ENCODE measurements at places on chromosomes 3 and 15.

DNA sequence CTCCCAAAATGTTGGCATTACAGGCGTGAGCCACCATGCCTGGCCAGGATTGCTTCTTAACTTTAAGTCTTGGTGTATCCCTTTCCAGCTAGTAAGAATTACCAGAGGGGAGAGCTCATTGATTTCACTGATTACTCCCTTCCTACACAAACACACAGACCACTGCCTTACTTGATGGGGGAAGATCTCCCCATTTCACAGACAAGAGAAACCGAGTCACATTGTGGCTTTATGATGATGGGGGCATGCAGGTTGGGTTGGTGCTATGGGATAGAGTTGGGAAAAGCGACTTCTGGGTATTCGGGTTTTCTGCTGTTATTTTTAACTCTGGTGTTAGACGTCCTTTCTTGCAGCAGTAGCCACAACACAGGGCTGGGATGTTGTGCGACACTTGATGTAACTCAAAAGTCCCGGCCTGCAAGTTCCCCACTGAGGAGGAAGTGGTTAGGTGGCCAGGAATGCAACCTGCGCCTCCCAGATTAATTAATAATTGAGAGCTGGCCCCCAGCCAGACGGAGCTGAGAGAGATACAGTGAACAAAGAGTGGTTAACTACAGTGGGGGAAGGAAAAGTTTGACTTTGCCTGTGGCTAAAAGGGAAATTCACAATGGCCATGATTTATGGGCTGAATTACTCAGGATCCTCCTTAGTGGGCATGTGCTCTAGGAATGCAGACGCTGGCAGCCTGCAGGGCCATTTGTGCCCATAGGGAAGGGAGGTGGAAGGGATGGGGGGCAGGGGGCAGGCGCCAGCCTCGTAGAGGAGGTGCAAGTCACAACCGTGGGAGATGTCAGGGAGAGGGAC lies 63.6 kb downstream of the SMAD6 start:
- DNase-seq = peak; percentile 68

- peak; percentile 47 for DNase-seq
These were observed 29.5 kb downstream of the CORO2B start for GRCh38 chr15:68608206-68608843.

DNA sequence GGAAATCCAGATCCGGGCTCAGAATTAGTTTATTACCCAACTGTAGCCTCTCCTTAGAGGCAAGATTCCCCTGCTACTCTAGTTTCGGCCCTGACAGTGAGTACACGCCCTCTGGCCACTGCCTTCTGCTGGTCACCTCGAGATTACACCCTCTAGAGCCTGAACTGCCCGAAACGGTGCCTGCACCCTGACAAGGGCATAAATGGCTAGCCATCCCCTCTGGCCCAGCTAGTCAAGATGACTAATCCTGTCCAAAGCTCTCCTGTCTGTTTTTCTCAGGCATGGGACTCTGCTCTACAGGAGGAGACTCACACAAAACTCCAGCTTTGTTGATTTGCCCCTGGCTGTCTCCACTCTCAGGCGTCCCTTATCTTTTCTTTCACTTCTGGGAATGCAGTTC lies 150.5 kb upstream of the UBE2E2 start:
- DNase-seq = peak; percentile 18

- peak; percentile 57 for DNase-seq
These were observed 130.9 kb downstream of the PGPEP1L start for GRCh38 chr15:98876451-98877369.

DNA sequence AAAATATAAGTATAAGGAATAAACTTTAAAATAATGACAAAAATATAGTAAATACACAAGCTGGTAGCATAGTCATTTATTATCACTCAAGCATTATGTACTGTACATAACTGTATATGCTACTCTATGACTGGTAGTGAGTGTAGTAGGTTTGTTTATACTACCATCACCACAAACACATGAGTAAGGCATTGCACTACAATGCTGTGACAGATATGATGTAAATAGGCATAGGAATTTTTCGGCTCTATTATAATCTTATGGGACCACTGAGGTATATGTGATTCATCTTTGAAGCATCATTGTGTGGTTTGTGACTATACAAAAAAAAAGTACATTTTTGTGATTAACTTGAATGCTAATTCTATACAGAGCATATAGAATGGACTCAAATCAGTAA lies 35.3 kb upstream of the FBN1 start:
- peak; percentile 94 for DNase-seq

DNA sequence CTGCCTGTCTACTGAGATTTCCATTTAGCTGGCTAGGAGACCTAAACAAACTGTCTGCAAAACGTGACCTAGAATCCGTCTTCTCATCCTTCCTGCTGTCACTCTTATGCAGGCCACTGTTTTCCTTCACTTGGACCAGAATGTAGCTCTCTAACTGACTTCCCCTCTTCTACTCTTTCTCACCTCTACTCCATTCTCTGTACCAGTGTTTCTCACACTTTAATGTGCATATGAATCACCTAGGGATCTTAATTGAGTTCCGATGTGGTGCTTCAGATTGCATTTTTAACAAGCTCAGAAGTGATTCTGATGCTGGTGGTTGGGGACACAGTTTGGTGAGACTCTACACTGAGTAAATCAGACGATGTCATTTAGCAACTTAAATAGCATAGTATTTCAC lies 1.6 kb upstream of the GBE1 start:
- no peak for DNase-seq

- DNase-seq = peak; percentile 12
These were observed 799 bp downstream of the VPS33B start for GRCh38 chr15:91021516-91022074.

DNA sequence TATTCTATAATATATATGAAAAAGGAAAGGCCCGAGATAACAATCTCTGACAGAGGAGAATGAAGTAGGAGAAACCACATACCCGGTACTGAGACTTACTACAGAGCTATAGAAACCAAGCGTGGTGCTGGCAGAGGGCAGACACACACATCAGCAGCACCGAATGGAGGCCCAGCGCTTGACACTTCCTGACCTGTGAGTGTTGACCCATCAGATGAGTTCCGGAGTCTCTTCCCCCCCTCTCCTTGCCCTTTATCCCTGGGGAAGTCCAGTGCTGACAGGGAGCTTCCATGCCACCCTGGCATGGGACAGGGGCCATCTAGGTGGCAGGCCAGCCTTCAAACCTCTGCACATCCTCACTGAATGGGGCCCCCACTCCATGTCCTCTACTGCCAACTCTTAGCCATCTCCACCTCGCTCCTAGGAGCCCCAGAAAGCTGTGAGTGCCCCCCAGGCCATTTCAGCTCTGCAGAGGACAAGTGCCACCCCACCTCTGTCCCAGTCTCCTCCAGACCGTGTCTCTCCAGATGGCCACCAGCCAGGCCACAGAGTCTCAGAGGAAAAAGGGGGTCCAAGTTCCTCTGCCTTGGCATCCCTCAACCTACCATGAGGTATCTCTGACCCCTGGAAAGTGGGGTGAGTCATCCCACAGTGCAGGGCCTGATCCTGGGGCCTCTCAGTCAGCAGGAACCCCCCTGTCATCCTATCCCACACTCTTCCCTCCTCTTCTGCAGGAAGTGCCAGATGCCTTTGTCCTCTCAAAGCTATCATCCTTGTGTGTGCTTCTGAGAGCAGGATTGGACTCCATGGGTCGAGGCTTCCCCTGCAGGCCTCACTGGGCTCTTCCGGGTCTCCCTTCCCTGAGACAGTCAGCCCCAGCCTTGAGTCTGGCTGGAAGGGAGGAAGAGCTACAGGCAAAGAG lies 116.5 kb upstream of the ALDH1A3 start:
- DNase-seq = peak; percentile 57

GRCh38 chr3:39327053-39327745 lies 2.3 kb upstream of the CCR8 start:
- no peak for DNase-seq

DNA sequence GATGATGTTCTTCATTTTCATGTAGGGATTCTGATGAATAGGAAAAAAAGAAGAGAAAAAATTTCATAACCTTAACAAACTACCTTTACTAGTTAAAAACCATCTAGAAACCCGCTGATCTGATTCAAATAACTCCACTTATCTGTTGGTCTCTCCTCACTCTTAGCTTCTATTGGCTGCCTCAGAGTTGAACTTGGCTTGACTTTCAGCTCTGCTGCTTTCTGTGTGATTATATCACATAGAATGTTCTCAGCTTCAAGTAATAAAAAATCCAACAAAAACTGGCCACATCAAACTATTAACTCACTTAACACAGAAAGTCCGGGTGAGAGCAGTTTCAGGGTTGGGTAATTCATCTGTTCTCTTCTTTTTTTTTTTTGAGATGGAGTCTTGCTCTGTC lies 126.8 kb upstream of the RASGRP1 start:
- DNase-seq = no peak

DNA sequence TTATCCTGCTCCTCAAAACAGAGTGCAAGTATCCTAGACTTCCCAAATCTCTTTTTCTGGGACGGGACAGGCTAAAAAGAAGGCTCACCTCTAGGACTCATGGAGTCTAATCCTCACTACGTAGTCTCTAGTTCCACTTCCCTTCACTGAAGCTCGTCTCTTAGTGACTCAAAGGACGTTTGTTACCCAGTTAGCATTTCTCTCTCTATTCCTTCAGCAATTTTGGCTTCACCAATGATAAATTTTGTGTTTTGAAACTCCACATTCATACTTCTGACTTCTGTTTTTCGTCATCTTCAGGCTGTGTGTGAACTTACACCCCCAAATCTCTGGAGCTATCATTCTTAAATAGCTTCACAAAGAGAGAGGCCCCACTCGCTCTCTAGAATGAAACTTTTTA lies 627.1 kb downstream of the NAALADL2 start:
- DNase-seq = no peak

DNA sequence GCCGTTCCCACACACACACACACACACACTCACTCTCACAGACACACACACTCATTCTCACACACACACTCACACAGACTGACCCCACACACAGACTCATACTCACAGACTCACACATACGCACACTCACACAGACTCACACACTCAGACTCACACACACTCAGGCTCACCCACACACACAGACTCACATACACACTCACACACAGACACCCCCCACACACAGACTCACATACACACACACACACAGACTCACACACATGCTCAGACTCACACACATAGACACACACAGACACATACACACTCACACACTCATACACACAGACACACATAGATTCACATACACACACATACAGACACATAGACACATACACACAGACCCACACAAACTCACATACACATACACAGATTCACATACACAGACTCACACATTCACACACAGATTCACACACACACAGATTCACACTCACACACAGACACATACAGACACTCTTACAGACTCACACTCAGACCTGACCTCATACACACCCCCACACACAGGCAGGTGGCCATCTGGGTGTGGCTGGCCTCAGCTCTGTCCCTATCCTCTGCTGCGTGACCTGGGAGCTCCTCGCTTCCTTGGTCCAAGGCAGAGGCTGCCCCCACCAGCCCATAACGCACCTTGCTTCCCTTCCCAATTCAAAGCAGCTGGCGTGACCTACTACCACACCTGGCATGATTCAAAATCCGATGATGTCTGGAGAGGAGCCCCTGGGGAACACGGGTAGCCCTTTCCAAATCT lies 1.9 kb downstream of the C3orf22 start:
- no peak for DNase-seq

DNA sequence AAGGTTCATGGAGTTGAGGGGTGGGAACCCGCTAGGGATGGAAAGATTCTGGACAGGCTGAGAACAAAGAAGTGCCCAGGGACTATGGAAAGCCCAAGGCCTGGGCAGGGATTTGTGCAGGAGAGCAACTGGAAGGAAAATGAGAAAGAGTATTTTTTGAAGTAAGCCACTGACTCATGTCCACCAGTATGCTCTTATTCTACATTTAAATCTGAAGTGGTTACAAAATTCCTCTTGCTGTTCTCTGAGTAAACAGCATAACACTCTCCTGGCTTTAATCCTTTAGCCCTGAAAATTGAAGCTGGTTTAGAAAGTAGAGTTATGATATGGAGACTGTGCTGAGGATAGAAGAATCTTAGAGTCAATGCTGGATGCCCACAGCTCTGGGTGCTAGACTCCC lies 165.2 kb downstream of the ISL2 start:
- no peak for DNase-seq
